Breast epithelium (tissue), 4 donors: ENCODE measurements at places on chromosomes 1 and 21.

GRCh38 chr1:3999941-4000735 is 100.1 kb upstream of the C1orf174 start:
- DNase-seq: peak; percentile 31

DNA sequence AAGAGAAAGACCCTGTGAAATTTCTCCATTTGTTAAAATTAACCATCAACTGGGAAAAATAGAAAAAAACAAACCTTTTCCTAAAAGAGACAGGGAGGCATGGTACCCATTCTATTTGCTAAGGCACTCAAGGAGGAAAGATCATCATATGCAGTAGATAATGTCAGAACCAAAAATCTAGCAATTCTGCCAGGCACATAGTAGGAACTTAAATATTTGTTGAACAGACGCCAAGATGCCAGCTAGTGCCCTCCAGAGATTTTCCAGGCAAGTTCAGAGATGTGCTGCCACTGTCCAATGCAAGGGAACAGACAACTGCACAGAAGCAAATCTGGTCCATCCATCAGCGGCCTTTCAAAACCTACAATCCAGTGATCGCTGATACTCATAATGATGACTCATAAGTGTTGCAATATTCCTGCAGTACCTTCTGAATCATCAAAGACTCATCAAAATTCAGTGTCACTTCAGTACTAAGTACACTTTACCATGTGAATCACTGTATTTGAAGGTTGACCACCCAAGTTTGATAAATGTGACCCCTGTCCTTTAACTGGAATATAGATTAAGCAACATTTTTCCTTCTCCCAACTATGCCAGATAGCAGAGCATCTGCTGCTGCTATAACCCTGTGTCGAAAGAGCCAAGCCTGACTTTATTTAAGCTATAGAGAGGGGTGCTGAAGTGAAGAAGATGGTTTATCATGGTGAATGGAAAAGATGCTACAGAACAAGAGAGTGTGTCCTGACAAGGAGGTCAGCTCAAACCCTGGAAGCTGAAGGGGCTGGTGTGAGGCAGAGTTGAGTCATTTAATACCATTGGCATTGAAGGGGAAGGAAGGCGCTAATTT is 99.1 kb downstream of the MT1HL1 start:
- DNase-seq: no peak

DNA sequence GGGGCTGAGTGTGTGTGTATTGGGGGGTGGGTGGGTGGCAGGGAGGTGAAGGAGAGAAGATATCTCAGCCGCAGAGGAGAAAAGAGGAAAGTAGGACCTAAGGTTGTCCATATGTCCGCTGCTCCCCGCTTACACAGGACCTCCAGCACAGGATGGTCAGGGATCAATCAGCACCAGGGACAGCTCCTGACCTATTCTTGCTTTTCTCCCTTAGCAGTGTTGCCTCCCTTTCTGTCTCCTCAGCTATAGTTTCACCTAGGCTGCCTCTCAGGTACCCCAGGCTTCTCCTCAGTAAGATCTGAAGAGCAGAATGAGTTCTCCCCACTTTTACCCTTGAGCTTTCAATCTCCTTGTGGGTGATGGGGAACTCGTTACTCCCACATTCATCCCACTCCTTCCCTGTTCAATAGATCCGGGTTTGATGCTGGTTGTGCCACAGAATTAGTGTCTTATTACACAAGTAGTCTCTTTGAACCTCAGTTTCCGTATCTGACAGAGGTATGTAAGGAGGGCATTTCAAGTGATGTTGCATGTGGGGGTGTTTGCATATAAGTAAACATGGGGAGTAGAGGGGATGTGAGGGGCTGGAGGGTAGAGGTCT is 1.4 kb upstream of the DPH2 start:
- DNase-seq: no peak

GRCh38 chr1:11923069-11923826 is 3.0 kb downstream of the KIAA2013 start:
- no peak for DNase-seq

- DNase-seq: no peak
These were observed 34.2 kb downstream of the NEK2 start for GRCh38 chr1:211641044-211641800.

DNA sequence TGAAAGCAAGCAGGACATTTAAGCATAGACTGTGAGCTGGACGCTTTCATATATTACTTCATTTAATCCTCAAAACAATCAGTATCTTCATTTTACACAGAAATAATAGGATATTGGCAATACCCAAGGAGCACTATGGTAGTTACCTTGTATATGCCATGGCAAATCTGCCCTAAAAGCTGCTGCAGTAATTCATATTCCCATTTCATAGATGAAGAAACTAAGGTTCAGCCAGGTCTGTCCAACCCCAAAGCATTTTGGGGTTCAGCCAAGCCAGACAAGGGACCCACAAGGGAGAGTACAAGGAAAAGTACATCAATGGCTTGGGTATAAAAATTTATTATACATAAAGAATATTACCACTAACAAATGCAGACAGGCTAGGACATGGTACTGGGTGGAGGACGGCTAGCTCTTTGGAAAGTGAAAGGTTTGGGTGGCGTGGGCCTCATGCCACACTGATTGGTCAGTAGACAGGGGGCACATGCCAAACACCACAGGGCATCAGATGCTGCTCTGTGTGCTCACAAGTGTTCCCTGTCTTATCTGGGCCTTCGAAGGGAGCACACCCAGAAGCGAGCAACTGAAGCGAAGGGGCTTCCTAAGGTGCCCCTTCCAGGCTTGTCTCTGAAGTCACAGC is 23.9 kb upstream of the PTAFR start:
- no peak for DNase-seq

DNA sequence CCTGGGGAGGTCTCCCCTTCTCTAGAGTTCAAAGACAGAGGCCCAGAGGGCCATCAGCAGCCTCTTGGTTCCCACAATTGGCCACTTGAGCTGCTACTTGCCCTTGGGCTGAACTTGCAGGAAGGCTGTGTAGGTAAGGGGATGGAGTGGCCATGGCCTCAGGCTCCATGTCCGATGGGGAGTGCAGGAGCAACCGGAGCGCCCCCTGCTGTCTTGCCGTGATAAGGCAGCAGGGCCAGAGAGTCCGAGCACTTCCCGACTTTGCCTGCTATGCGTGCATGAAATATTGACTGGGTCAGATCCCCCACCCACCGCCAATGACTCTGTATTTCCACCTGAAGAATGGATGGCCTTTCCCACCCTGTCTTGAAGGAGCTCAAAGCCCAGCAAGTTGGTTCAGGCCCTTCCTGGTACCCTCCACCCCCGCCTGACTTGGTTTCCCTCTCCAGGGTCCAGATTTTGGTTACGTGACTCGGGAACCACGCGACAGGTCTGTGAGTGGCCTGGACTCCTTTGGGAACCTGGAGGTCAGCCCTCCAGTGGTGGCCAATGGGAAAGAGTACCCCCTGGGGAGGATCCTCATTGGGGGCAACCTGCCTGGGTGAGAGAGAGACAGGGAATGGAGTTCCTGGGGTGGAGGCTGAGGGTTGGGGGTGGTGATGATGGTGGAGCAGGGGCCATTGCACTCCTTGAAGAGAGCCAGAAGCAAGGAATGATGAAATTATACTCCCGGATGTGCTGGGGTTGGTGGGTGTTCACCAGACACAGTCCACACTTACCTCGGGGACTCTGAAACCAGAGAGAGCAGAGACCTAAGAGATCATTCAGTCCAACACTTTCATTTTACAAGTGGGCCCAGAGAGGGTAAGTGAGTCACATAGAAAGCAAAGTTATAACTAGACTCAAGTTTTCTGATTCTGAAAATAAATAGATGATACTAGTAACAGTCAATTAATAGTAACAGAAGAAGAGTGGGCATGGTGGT is 25.6 kb downstream of the PADI3 start:
- DNase-seq: no peak

DNA sequence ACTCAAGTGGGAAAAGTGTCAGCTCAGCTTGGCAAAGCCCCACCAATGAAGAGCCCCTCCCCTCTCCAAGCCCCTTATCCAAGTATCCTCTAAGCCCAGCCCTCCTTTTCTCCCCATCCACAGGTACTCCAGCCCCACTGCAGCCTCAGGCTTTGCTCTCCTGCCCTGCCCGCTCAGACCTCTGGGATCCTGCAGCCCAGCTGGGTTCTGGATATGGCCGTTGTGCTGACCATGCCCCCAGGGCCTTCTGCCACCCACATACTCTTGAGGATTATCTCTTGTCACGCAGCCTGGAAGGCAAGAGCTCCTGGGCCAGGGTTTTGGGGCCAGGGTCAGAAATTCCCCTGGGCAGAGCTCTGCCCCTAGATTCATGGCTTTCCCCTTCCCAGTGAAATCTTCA is 4.7 kb downstream of the SHISA4 start:
- DNase-seq: no peak

DNA sequence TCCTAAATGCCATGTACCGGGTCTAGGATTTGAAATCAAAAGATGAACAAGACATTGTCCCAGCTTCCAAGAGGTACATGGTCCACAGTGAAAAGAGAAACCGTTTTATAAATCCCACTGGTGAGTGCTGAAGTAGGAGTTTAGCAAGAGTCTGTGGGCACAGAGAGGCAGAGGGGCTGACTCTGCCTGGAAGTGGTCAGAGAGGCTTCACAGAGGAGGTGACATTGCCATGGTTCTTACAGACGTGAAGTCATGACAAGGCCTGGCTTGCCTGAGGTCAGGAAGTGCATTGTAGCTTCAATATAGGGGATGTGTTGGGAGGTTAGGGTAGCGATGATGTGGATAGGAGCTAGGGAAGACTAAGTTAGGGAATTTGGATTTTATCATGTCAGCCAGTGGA is 28.4 kb downstream of the MAPKAPK2 start:
- DNase-seq: no peak

GRCh38 chr1:109338091-109338490 is 31.3 kb upstream of the MYBPHL start:
- no peak for DNase-seq

DNA sequence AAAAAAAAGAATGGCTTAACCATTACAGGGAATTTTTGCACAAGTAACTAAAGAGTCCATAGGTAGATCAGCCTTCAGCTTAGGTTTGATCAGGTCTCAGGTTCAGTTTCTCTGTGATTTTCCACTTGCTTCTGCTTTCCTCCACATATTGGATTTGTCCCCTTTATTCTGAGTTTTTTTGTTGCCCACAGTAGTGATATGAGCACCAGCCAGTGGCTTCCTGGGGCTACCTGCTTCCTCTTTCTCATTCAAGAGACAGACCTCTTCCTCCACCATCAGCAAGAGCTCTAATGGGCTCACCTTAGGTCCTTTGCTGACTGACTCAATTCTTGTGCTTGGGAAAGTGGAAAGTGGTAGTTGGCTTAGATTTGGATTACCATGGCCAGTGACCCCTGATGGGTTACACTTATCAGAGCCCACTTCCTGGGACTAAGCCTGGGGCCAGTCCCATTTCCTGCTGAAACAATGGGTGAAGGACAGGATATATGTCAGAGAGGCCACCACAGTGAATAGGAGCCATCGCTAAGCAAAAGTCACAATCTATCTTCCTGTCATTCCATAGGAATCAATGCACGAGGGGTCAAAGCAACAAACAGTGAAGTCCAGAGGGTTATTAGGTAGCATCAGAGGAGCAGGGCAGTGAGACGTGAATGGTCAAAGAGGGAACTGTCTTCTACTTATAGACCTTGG is 12.8 kb upstream of the PLA2G2E start:
- DNase-seq: no peak

DNA sequence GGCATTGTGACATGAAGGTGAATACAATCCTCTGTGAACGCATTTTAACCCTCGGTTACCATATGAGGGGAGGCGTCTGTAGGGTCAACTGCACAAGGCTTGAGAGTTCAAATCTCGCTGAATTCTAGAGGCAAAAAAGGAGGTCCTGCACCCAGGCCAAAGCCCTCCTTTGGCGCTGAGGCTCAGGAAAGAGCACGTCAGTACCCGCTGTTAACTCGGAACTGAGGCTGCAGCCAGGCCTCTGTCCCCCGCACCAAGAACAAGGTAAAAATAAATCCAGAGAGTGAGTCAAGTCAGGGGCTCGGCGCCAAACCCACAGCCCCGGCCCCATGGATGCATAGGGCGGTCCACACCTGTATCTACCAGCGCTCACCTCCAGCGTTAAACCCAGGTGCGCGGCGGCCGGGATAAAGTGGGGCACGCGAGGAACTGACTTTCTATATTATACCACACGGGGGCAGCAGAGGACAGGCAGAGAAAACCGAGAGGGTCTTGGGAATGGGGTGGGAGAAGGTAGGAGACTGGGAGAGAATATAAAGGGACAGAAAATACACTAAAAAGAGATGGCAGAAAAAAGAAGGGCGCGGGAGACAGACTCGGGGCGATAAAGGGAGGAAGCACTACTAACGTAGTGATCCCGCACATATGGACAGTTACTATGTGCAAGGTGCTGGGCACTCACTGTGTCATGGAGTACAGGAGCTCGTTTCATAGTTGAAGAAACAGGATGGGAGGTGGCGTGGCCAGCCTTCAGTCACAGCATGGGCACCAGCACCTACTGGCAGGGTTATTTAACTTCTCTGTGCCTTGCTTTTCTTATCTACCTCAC is 54.9 kb downstream of the DMRTA2 start:
- no peak for DNase-seq

- no peak for DNase-seq
These were observed 73.9 kb downstream of the PLXNA2 start for GRCh38 chr1:208170252-208170651.

DNA sequence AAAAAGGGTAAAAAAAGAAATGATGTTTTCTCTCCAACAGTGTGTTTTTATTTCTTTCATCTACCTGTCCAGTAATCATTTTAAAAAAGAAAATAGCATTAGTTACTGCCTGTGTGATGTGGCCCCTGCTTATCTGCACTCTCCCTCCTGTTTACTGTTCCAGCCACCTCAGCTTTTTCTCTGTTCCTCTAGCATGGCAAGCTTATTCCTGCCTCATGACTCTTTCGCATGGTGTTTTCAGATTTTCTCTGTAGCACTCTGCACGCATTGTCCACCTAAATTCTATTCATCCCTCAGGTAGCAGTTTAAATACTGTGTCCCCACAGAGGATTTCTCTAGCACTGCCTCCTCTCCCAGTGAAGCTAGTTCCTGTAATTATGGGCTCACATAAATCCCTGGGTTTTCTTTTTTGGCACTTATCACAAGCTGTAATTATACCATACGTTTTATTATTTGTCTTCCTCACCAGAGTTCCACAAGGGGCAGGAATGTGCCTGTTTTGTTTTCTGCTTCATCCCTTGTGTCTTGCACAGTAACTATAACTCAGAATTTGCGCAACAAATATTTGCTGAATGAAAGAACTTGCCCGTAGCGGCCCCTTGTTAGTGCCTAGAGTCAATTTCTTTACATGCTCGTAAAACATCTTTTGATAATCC is 51.4 kb upstream of the LRIG2 start:
- no peak for DNase-seq

GRCh38 chr1:22115286-22115685 is 27.6 kb downstream of the WNT4 start:
- no peak for DNase-seq
